OCI-M1 (cell line): ENCODE measurements at places on chromosomes 4 and X.

DNA sequence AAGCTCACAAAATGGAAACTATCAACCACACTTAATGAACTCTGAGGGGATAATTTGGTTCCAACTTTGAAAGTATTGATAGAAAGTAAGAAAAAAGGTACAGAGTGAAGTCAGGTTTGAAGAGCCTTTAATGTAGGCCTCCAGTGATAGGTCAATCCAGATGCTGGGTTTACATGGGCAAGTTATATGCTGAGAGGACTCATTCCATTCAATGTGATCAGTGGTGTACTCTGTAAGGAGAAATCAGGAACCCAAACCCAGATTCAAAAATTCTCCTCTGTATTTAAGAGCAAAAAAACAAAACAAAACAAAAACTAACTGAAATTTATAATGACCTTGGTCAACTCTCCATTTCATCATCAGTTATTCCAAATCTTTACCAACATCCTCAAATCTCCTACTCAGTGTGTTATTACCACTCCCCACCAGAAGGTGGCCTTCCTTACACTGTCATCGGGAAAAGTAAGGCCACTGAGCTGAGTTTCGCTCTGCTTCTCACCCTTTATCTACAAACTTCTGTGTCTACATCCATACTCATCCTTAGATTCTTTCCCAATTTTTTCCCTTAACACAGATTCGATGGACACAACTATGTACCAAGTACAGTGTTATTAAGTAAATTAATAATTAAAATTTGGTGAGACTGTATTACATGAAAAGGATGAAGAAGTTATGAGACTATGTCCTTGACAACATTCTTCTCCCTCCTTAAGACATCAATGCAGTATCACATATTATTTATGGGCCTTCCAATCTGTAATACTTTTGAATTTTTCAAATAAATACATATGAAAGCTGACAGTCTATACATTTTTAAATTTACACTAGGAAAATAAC, 88.3 kb downstream of the ZAR1 start:
- DNase-seq, result peak; percentile 82

DNA sequence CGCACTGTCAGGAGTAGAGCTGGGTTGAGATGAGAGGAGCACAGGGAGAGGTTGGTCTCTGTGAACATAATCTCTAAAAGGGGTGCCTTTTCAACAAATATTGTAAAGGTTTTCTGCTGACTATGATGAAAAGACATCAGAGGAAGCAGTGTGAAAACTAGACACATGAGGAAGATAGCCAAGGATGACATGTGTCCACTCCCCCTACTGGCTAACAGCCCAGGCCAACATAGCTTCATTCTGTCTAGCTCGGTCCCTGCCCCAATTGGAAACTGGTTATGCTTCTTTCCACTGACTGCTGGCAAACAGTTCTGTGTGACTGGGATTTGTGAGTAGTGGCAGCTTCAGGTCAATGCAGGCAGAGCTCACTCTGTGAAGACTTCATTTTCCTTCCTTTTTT, 115.4 kb upstream of the ESX1 start:
- DNase-seq, result peak; percentile 4

DNA sequence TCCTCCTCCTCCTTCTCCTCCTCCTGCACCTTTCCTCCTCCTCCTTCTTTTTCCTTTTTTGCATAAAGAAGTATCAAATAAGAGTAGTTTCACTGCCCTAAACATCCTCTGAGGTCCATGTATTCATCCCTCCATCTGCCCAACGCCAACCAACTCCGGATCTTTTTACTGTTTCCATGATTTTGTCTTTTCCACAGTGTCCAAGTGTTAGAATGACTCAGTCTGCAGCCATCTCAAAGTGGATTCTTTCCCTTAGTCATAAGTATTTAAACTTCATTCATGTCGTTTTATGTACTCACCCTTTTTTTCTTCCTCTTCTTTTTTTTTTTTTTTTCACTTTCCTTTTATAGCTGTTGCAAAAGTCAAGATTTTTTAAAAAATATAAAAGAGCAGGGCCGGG, 12.9 kb downstream of the CSF2RA start:
- DNase-seq, result peak; percentile 1

- DNase-seq, result no peak
Measured at GRCh38 chr4:6938237-6938636, 28.6 kb downstream of the TBC1D14 start.

DNA sequence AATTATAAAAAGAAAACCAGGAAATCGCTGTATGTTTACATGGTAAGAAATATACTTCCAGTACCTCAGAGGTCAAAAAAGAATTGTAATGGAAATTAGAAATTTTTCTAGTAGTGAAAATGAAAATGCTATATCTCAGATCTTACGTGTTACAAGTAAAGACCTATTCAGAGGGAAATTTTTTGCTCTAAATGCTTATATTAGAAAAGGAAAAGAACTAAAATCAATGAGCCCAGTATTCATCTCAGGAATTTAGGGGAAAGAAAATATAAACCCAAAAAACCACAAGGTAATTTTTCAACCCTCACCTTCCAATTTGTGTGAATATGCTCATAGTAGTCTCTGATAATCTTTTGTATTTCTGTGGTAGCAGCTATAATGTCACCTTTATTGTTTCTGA, 145.6 kb downstream of the RAP1GDS1 start:
- no peak for DNase-seq

- DNase-seq, result no peak
Measured at GRCh38 chr4:160514126-160514525, 1411.2 kb downstream of the RAPGEF2 start.

DNA sequence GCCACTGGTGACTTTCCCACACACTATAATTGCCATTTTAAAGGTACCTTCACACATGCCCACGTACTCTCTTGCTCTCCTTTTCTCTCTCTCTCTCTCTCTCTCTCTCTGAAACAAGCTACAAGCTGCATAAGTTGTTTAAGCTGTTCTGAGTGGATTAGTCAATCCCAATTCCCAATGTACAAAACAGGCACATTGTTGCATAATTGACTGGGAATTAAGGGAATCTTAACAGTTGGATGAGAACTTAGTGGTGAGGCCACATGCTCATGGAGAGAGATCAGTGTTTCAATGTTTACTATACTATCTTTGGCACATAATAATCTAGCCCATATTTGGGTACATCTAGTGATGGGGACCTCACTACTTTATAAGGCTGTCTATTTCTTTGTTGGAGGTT, 123.3 kb downstream of the ARHGEF9 start:
- DNase-seq, result no peak

GRCh38 chr4:123616951-123617461, 220.4 kb downstream of the SPRY1 start:
- DNase-seq, result no peak

DNA sequence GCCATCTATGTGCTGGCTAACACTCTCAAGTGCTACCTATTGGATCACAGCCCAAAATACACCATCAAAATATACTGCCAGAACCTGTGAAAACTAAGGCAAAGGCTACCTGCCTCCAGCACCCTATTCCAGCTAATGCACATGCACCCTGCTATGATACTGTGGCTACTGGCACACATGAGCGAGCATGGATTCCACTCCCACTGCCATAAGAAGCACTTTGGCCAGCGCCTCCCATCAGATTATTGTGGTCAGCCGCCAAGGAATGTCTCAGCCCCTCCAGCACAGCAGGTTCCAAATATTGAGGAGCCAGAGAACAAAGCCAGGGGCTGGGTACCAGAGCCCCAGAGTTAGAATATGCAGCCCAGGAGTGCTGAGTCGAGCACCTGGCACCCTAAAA, 32.5 kb upstream of the TMPRSS11F start:
- DNase-seq, result no peak

DNA sequence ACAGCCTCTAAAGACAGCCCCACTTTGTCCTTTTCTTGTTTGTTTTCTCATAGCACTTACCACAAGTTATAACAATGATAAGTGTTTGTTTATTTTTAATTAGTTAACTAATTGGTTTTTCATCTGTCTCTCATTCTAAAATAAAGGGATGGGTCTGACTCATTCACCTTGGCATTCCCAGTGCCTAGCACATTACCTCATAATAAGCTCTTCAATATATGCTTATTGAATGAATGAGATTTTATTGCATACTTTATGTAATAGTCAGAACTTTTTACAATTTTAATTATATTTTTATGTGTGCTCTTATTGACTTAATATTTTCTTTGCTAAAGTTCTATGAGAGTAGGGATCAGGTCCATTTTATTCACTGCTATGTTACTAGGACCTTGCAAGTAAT, 22.8 kb upstream of the PRKG2 start:
- DNase-seq, result no peak

DNA sequence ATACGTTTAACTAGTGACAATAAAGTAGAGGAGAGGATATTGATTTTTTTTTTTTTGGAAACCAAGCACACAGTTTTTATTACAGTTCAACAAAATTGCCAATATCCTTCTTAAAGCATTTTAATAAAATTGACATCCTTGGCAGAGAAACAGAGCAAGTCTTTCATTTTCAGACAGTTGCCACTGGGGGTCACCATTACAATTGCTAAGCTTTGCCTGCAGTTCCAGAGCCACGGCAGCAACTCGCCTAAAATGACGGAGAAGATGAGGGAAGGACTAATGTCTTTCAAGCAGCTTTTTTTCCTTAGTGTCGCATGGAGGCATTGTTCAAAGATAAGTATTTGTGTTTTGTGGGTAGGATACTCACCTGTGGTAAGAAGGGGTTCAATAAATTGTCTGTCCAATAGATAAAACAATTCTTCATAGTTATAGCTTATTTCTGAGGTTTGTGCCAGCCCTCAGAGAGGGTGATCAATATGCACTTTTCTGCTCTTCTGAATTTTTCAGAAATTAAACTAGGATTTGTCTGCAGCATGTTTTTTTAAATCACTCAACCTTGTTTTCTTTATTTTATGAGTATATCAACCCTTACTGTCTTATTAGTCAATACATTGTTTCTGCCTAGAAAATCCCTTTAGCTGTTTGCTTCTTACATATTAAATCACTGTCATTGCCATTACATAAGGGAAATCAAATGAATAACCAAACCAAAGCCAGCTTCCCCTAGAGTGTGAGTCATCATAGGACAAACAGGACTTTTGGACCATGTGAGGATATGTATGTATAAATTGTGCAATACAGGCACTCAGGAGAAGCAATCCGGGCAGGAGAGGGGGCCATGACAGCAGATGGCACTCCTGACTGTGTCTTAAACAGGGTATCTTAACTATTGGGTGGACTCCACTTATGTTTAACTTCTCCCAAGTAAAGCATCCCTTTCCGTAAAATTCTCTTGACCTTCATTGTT, 508.1 kb upstream of the ARX start:
- DNase-seq, result peak; percentile 52

- no peak for DNase-seq
Measured at GRCh38 chr4:185256446-185256845, 47.0 kb downstream of the SNX25 start.

GRCh38 chr4:159298502-159298901, 195.6 kb downstream of the RAPGEF2 start:
- DNase-seq, result no peak

DNA sequence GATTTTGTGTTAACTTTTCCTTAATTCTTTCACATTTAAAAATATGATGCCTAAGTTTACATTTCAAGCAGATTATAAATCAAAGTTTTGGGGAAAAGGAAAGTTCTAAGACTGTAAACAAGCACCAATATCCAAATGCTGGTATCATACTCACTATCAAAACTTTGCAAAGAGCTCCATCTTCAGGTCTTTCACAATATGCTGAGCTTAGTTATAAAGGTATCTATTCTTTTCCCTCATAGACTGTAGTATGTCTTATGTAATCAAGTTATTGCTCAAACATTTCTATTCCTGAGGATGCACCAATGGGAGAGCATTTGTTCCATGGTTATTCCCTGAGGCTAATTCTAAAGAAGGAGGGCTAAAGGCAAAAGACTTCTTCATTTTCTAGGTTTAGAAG, 207.9 kb upstream of the FAM241A start:
- peak; percentile 77 for DNase-seq

GRCh38 chr4:74320559-74321118, 12.4 kb downstream of the EPGN start:
- DNase-seq, result peak; percentile 92

DNA sequence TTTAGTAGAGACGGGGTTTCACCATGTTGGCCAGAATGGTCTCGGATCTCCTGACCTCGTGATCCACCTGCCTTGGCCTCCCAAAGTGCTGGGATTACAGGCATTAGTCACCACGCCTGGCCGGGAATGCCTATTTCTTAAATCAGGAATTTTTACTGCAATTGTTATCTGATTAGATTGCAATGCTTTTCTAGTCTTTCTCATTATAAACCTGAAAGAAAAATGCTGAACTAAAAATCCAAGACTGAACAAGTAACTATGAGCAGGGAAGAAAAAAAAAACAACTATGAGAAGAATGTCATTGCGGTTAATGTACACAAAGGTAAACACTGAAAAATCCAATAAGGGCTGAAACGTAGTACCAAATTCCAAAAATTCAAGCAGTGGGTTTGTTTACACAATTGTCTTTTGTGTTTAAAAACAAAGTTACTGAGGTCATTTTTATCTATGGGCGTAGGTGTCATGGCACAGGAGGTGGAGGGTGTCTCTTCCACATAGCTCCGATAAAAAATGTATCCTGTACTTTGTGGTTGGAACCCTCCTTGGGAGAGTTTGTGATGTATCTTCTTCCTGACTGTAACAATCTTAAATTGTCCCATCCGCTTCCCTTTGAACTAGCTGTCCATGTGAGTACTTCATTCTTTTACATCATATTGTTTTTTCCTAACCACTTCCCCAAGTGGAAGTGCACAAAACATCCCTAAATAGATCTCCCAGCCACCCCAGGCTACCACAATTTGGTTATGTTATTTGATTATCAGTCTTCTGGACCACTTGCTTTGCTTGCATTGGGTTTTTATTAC, 11.1 kb upstream of the TMEM156 start:
- DNase-seq, result peak; percentile 82

- DNase-seq, result no peak
Measured at GRCh38 chrX:133652185-133652584, 236.9 kb upstream of the GPC4 start.

GRCh38 chrX:56026815-56027214, 205.3 kb upstream of the KLF8 start:
- no peak for DNase-seq

DNA sequence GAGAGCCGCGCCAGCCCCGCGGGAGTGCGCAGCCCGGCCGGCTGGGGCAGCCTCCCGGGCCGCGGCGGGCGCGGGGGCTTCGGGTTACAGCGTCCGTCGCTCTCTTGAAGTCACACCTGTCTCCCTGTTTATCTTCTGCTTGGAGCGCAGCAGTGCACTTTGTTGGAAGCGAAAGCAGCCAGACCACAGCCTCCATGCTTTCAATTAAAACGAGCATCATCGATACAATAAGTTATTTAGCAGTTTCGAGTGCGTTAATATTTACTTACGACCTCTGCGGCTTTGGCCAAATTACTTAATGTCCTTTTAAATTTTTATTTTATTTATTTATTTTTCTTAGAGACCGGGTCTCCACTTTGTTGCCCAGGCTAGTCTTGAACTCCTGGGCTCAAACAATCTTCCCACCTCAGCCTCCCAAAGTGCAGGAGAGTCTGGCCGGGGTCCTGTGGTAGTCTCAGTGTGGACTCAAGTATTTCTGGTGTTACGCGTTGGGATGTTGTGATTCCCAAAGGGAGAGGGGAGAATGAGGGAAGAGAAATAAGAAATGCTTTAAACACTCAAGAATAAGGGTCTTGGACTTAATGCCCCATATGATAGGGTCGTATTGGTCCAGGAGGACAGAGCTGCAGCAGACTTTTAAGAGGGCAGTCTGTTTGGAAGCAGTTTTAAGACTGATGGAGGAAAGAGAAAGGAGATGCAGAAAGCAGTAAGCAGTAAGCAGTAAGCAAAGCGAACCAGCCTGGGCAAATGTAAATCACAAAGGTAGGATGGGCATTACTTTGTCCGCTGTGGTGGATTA, 504 bp upstream of the PDLIM3 start:
- no peak for DNase-seq

- DNase-seq, result peak; percentile 8
Measured at GRCh38 chr4:4507923-4508322, 33.9 kb downstream of the STX18 start.

GRCh38 chr4:2574009-2574408, 37.6 kb downstream of the FAM193A start:
- DNase-seq, result no peak
